ENCODE measurements at places on chromosomes 3 and 15. TPM values are rescaled to one million over a fixed set of nuclear protein-coding genes. Genes with fewer than 3 reads are reported as not detected.

The MAP2K5 gene
- 4.4 TPM for total RNA-seq

The CADM2 gene
- total RNA-seq, result not detected

The RHOV gene
- under 0.01 TPM for total RNA-seq

The PAQR9 gene
- not detected for total RNA-seq

The RLBP1 gene
- total RNA-seq, result not detected

The BNIP2 gene
- total RNA-seq, result 66.1 TPM

The RYK gene
- 85.5 TPM for total RNA-seq

The TEX55 gene
- not detected for total RNA-seq

The GOLGA6L4 gene
- 0.37 TPM for total RNA-seq

The KBTBD13 gene
- not detected for total RNA-seq

The ROBO1 gene
- total RNA-seq, result 98.5 TPM

The SLTM gene
- 63.3 TPM for total RNA-seq

The PTPN23 gene
- 9.5 TPM for total RNA-seq

The CCR3 gene
- total RNA-seq, result not detected

The PDCD6IP gene
- total RNA-seq, result 58.9 TPM

The CIB2 gene
- total RNA-seq, result 2.4 TPM

The PAK6 gene
- total RNA-seq, result not detected

The LEO1 gene
- 30.1 TPM for total RNA-seq

The NR1I2 gene
- total RNA-seq, result not detected

The ASB14 gene
- not detected for total RNA-seq

The PLA2G4B gene
- total RNA-seq, result 0.71 TPM

The ITIH3 gene
- total RNA-seq, result 0.09 TPM

The HYAL2 gene
- 80.7 TPM for total RNA-seq

The OR5K2 gene
- not detected for total RNA-seq

The CHDH gene
- under 0.01 TPM for total RNA-seq

The RNU5B-1 gene
- not detected for total RNA-seq

The RIOX2 gene
- 44.6 TPM for total RNA-seq

The DLEC1 gene
- 0.09 TPM for total RNA-seq

The CDCP1 gene
- 5.6 TPM for total RNA-seq

The AQP9 gene
- not detected for total RNA-seq

The AMOTL2 gene
- total RNA-seq, result 92.3 TPM

The IGDCC3 gene
- not detected for total RNA-seq

The PRSS50 gene
- not detected for total RNA-seq

The GTF2A2 gene
- total RNA-seq, result 30.4 TPM

The ALPK3 gene
- under 0.01 TPM for total RNA-seq

Data from smooth muscle cell of bladder (primary cell).